Lower leg skin (tissue), 4 donors: ENCODE measurements at places on chromosomes 5 and 9.

DNA sequence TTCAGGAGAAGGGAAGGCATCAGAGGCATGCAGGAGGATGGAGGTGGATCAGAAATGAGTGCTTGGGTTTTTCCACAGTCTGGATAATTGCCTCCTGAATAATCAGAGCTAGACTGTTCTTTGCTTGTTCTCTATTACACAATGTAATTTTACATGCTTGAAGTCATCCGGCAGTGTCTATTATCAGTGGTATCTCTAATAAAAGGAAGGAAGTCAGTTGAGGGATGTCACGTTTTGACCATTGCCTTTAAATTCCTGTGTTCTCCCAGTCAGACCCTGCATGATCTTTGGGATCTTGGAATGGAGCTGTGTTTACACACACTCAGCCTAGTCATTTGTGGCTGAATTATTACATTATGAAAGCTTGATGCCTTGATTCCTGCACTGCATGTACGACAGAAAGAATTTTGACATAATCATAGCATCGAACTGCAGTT is 91.0 kb downstream of the PDE8B start:
- DNase-seq = no peak

DNA sequence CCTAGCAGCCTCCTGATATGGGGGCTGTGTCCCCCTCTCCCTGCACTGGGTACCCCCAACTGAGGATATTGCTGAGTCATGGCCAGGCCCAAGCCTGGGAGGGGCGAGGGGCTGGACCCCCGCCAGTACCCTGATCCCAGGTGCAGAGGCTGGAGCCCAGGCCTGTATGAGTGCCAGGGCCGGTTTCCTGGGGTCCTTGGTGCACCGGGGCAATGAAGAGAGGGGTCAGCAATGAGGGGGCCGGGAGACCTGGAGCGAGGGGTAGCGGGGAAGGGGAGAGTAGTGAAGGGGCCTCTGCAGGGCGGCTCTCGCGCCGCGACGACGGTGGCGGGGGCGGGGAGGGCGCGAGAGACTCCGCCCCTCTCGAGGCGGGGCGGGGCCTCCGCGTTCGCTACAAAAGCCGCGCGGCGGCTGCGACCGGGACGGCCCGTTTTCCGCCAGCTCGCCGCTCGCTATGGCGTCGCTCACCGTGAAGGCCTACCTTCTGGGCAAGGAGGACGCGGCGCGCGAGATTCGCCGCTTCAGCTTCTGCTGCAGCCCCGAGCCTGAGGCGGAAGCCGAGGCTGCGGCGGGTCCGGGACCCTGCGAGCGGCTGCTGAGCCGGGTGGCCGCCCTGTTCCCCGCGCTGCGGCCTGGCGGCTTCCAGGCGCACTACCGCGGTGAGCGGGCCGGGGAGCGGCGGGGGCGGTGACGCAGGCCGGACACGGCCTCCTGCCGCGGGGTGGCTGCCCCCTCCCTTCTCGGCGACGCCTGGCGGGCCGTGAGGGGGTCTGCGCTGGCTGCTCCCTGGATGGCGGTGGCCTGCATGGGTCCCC is at the start of gene SQSTM1:
Gene SQSTM1, plus strand, starts transcription at position 423 of the 815 bp plus-strand sequence. Its CDS starts 32 bp downstream, at position 455.
- peak; percentile 68 for DNase-seq

DNA sequence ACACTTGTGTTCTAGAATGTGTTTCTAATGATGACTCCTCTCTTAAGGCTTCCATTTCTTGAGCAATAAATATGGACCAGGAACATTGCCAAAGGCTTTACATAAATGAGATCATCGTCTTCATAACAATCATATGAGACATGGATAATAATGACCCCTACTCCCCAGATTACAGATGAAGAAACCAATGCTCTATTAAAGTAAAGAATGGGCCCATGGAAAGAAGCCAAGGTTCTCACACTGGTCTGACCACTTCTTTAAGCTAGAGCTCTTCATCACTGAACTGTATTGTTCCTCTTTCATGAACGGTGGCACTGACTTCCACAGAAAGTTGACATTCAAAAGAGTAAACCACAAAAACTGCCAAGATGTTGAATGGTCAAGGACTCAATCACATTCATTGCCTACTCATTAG is 65.3 kb downstream of the MARCHF3 start:
- no peak for DNase-seq

- no peak for DNase-seq
Observed at GRCh38 chr5:59020611-59021285, 437.9 kb downstream of the RAB3C start.

GRCh38 chr5:126680191-126680817 is 79.6 kb downstream of the PHAX start:
- no peak for DNase-seq

DNA sequence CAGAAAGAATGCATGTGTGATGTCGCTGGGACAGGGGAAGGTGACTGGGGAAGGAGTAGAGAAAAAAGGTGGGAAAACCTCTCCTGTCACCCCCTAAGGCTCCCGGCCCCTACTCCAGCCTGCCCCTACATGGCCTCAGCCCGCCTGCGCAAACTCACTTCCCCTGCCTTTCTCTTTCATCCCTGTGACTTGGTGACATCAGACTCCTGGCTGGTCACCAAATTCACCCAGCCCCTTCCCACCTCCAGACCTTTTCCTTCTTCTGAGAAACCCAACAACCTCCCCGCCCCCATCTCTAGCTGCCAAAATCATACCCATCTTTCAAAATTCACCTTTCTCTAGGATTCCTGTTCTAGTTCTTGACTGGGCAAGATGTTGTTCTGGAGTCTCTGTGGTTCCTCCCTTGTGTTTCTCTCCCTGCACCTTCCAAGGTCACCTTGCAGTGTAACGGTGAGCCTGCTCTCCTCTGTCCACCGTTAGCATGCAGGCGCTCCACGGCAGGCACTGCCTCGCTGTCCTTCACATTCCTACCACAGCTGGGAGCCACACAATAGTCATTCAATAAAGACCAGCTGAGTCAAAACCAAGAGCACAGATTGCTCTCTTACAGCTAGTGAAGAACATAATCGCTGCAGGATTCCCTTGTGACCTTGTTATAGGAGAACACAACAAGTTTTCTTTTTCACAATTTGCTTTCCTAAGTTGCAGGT is 134.5 kb downstream of the FANCC start:
- DNase-seq = no peak

- DNase-seq = no peak
Observed at GRCh38 chr5:57698086-57698485, 215.5 kb upstream of the ACTBL2 start.

DNA sequence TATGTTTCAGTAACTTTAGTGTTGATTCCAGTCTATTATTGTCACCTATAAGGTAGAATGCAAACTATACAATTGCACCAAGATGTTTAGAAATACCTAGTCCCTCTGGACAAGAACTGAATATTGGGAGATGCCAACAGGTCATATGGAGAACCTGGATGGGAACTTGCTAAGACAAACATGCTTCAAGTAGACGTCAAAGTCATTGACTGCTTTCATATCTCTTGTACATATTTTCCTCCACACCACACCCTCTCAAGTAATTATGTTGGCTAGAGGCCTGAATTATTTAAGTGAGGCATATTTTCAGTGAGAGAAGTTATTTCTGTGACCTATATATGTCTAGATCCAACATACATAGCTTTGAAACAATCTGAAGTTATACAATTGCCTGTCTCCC is 453.3 kb downstream of the ELAVL2 start:
- DNase-seq = no peak

DNA sequence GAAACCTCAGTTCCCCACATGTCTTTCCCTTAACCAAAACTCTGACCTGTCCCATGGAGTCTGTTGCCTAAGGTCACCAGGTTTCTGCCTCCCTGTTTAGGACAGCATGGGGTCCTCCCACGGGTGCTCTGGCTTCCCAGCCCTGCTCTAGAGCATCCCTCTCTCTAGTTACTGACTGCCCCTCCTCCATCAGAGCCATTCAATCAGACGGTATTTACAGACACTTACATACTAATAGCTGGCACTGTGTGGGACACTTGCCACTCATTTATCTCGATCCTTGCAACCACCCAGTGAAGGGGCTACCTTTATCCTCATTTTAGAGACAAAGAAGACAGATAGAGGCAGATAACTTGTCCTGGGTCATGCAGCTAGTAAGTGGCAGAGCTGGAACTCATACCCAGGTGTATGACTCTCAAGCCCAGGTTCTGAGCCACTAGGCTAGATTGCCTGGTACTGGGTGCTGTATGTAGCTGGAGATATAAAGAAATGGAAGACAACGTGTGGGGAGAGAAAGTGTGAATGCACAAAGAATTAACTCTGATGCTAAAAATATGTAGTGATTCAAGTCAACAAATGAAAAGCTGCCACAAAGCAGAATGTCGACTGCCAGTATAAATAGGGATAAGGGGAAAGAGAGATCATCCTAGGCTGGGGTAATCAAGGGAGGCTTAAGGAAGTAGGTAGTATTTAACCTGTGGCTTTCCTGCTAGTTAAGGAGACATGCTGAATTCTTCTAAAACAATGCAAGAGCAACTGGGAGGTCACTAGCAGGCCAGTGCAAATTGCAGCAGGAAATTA is 52.5 kb upstream of the PDE8B start:
- no peak for DNase-seq

GRCh38 chr5:169545762-169546161 is 37.8 kb upstream of the SPDL1 start:
- DNase-seq = no peak

- DNase-seq = no peak
Observed at GRCh38 chr9:33300546-33300945, 10.2 kb downstream of the NFX1 start.

- peak; percentile 23 for DNase-seq
Observed at GRCh38 chr9:87198716-87199115, 251.4 kb upstream of the GAS1 start.

GRCh38 chr9:122988920-122989621 is 44.4 kb upstream of the GPR21 start:
- DNase-seq = no peak

DNA sequence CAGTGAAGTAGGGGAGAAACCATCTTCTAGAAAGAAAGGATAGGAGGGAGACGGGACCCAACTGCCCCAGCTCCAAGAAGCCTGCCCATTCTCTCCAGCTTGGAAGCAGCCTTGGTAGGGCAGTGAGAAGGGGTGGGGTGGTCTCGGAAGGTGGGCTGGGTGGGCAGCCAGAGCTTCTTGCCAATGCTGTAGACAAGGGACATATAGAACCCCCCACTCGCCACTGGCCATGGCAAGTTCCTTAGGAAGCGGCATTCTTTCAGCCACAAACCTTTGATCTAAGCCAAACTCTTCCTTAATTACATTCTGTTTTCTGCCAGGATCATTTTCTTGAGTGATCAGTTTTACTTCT is 90.2 kb downstream of the PSD2 start:
- no peak for DNase-seq

DNA sequence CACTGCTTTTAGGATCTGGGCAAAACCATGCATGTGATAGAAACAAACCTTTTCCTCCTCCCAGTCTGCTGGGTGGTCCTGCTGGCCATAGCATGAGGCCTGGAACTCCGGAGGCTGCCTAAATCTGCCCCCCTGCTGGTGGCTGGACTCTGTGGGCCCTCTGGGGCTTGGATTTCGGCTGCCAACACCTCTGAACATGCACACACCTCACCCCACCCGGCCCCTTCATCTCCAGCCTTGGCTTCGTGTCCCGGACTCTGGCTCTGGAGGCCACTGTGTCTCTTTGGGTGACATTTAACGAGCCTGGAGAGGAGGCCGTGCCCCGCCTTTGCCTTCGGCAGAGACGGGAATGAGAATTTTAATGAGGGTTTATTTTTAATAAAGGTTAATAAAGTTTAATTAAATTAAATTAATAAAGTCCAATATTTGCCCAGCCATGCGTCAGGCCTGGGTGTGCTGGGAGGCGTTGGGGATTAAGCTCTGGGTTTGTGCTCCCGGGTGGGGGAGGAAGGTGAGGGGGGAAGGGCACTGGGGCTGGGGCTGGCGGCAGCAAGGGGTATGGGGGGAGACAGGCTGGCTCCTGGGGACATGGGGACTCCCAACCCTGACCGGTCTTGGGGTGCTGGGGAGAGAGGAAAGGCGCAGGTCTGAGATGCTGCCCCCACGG is 251.8 kb downstream of the PBX3 start:
- DNase-seq = no peak

GRCh38 chr9:103799959-103800358 is 294.1 kb upstream of the SMC2 start:
- DNase-seq = no peak

DNA sequence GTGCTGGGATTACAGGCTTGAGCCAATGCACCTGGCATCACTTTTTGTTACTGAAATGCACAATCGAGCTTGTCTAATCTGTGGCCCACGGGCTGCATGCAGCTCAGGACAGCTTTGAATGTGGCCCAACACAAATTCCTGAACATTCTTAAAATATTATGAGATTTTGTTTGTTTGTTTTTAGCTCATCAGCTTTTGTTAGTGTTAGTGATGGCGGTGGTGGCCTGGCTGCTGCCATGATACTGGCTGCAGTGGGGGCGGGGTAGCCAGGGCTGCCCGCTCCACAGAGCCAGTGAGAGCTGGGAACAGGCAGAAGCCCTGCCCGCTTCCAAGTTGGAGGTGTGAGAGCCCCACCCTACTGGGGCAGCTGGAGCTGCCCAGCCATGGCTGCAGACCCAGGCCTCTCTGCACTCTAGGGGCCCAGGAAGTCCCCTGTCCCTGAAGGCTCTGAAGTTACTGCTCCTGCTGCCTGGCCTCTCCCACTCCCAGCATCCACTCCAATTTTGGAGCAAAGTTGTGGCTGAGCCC is 76.6 kb upstream of the SHB start:
- peak; percentile 43 for DNase-seq

- DNase-seq = peak; percentile 73
Observed at GRCh38 chr5:1966461-1966860, 83.7 kb upstream of the IRX4 start.

- DNase-seq = no peak
Observed at GRCh38 chr5:38853753-38854470, 8.1 kb downstream of the OSMR start.

DNA sequence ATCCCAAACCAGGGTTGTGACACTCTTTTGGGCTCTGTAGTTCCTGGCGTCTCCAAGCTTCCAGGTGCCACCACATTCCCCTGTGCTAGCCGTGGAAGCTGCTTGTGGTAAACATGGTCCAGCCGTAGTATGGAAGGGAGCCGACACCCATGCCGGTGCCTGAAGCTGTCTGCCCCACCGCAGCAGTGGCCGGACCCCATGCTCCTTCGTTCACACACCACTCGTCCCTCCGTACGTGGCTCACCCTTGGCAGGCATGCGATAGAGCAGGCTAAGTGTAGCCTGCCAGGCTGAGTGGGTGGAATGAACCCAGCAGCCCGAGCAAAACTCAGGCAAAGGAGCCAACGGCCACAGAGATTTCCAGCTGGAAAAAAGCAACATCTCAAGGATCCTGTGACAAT is 2030.4 kb downstream of the EFNA5 start:
- DNase-seq = no peak

GRCh38 chr5:153496835-153497234 is 6.4 kb downstream of the GRIA1 start:
- DNase-seq = no peak

- DNase-seq = no peak
Observed at GRCh38 chr5:150073086-150073625, 13.2 kb downstream of the CSF1R start.

- peak; percentile 81 for DNase-seq
Observed at GRCh38 chr5:179297486-179298180, 47.6 kb downstream of the ADAMTS2 start.

DNA sequence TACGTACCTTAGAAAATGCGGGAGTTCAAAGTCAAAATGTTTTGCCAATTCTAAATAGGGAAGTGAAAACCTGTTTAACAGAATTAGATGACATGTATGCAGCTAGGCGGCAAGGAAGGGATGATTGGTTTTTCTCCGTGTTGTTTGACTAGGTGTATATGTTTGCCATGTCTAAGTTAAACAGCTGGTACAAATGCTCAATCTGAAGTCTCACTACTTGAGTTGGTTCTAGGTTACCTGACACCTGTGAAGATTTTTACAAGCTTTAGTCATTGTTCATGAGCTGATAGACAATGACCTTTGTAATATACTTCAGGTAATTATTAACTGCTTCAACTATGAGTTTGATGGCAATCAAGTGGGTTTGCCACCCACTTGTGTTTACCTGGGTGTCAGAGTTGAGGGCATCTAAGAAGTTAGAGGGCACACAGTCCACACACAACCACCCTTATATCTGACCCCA is 74.3 kb downstream of the SLC44A1 start:
- DNase-seq = no peak
